GM23248 (cell line): ENCODE measurements at places on chromosomes 6 and 20.

DNA sequence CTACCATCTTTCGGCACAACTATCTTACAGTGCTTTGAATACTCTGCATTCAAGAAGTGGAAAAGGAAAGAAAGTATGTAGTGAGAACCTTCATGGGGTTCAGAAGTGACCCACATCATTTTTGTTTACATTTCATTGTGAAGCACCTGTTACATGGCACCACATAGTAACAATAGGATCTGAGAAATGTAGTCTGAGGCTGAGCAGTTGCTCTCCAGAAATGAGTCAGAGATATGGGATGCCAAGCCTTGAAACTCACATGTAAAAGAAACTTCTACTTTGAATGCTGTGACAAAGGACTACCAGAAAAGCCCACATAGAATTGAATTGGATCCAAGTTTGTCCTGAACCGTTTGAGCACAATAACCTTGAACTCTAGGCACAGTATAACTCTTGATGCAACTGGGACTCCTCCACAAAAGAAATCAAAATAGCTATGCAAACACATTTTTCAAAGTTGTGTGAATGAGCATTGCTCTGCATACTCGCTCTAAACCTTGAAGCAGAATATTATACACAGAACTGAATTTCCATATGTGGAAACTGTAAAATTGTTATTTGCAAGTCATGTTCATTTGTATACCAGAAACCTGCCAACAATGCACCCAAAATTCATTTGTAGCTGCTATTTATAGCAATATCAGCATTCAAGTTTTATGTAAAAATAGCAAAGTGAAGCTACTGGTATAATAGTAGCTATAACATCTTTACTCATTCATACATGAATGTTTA is 400.9 kb upstream of the POU3F2 start:
- DNase-seq = no peak
- no peak overlapping the region for H3K27ac ChIP-seq
- no peaks in the 10 kb centered on the region for H3K27me3 ChIP-seq
- H3K4me3 ChIP-seq = no peak overlapping the region

DNA sequence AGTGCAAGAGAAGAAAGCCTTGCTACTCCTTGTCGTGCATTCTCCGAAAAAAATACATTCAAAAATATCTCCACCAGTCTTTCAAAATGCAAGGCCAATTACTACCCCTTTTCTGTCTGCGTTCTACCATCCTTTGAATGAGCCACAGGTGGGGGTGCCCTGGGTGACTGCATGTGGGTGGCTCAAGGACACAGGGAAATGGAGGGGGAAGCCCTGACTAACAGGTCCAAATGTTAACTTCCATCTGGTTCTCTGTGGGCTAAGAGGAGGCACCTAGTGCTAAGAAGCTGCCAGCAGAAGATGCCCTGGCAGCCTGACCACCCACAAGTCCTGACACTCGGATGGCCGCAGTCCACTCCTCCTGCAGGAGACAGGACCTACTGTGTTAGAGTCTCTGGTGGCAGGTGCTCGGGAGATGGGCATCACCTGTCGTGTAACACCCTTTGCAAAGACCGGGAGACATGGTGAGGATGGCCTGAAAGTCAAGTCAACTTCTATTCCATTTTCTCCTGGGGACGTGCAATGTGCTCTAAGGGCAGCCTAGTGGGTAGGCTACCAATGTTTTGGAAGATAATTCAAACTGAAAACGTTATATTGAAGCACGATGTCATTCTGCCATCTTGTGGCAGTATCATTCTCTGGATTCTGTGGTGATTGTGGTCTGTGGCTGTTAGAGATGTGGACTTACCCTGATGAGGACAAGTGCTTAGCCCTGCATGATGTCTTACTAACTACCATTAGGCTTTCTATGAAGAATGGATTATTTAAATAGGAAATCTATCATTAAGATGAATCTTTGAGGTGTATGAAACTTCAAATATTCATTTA is 27.4 kb upstream of the IGF2R start:
- no peaks in the 10 kb centered on the region for H3K36me3 ChIP-seq
- no peaks in the 10 kb centered on the region for H3K27me3 ChIP-seq
- peak; percentile 54 for DNase-seq

DNA sequence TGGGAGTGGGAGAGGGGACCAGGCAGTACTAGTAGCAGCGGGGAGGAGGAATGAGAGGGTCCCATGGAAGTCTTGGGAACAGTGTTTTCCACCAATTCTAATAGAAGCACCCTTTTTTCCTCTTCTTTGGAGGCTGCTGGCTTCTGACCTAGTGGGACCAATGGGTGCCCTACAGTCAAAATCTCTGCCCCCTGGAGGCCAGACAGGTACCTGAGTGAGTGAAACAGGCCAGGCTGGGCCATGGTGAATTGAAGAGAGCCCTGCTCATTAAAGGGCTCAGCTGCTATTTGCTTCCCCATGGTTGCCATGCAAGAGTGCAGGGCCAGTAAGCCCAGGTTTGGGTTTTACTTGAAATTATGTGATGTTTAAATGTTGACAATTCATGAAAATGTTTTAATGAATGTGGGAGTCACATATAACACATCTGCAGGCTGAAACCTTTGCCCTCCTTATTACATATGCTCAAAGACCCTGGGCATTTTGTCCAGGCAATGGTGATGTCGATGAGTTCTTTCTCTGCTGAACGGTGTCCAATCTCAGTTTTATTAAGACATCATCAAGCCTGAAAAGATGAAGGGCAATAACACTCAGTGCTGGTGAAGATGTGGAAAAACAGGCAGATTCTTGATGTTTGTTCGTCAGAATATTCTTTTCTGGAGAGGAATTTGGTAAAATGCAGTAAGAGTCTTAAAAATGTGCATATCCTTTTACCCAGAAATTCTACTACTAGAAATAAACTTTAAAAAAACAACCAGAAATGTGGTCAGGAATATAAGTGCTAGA is 42.3 kb upstream of the OCSTAMP start:
- no peaks in the 10 kb centered on the region for H3K27me3 ChIP-seq
- peak; percentile 6 for DNase-seq
- no peaks in the 10 kb centered on the region for H3K36me3 ChIP-seq
- no peaks in the 10 kb centered on the region for H3K4me1 ChIP-seq

DNA sequence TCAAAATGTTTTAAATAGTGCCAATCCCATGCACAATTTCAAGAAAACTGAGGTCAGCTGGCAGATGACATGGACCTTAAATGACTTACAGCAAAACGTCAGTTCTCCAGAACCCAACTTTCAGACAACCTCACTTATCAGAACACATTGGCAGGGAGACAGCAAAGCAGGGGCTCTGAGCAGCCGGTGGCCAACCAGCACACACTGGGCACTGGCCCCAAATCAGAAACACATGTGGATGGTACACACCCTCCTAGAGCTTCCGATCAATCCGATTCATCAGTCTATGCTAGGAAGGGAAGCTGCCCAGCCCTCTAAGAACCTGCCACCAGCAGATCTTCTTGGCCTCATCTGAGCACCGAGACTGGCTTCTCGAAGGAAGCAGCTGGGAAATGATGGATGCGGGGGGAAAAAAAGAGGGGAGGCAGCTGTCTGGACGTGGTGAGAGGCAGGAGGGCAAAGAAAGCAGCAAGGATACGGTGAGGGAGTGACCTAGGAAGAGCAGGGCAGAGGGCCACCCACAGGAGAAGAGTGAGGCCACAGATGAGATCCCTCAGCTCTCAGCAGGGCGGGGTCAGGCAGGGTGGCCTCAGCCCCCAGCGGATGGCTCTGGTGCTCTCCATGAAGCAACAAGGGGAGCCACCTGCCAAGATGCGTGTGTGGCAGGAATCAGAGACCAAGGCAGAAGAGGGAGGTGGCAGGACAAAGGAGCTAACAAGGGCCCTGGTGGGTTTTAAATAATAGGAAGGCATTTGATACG is 32.9 kb downstream of the TAF4 start:
- peak; percentile 55 for DNase-seq
- no peak overlapping the region for H3K27ac ChIP-seq
- no peaks in the 10 kb centered on the region for H3K27me3 ChIP-seq
- H3K4me3 ChIP-seq = no peak overlapping the region

- H3K4me3 ChIP-seq = no peak overlapping the region
- no peaks in the 10 kb centered on the region for H3K27me3 ChIP-seq
- H3K27ac ChIP-seq = no peak overlapping the region
- 0 out of 2 replicates have a peak, but pooled peaks cover 7% of the 10 kb centered on the region for H3K4me1 ChIP-seq
- H3K36me3 ChIP-seq = no peaks in the 10 kb centered on the region
- peak; percentile 23 for DNase-seq
These were observed 35.3 kb upstream of the BCAS1 start for GRCh38 chr20:54105653-54106052.

GRCh38 chr6:163323274-163323673 is 91.2 kb upstream of the QKI start:
- DNase-seq = no peak
- no peaks in the 10 kb centered on the region for H3K27me3 ChIP-seq
- H3K4me3 ChIP-seq = no peak overlapping the region
- H3K27ac ChIP-seq = no peak overlapping the region
- H3K4me1 ChIP-seq = peaks cover 12% of the 10 kb centered on the region

- peaks cover 7% of the 10 kb centered on the region; the same call in 1 of the 2 replicates for H3K4me1 ChIP-seq
- no peak overlapping the region for H3K27ac ChIP-seq
- H3K27me3 ChIP-seq = no peaks in the 10 kb centered on the region
- no peak for DNase-seq
These were observed 21.1 kb downstream of the ELOVL2 start for GRCh38 chr6:11023032-11023431.

DNA sequence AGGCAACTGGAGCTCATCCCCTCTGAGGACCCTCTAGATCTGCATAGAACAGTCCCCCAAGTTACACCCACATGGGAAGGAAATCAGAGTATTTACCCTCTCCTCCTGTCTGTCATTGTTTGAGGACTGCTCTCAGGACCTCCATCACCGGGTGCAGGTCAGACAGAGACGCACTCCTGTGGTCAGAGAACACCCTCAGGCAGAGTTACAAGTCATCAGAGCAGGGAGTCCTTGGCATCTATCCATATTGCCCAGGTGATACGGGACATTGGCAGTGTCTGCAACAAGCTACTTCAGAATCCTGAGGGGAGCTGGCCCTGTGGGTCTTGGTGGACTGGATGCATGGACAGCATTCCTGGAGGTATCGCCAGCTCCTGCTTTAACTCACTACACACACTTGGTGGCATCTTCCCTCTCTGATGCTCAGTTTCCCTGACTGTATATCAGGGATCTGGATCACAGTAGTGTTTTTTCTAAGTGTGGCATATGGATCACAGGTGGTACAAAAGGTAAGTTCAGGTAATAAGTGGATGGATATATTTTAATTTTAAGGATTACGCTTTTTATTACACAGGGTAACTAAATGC is 15.1 kb upstream of the ISM1 start:
- no peak overlapping the region for H3K4me3 ChIP-seq
- no peak overlapping the region for H3K27ac ChIP-seq
- H3K27me3 ChIP-seq = peaks cover 13% of the 10 kb centered on the region
- no peak for DNase-seq
- no peaks in the 10 kb centered on the region for H3K36me3 ChIP-seq
